Esophagus squamous epithelium (tissue), 5 donors: ENCODE measurements at places on chromosomes 2 and 18.

DNA sequence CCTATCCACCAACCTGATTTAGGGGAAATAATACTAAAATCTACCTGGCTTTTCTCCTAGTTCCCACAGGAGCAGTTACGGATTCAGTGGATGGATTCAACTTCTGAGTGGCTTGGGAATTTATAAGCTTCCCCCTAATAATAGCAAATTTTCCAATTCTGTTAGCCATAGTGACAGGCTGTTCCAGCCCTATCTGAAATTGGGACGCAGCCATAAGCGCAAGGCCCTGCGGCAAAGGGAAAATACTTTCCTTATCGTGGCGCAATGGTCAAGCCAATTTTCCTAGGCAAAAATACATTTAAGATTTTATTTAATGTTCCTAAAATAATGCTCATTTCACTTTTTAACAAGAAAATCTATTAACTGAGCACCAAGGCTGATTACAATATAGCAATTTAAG lies 49.7 kb downstream of the CDH2 start:
- no peak for DNase-seq

GRCh38 chr2:46393865-46394264 lies 85.5 kb upstream of the TMEM247 start:
- DNase-seq, result no peak

DNA sequence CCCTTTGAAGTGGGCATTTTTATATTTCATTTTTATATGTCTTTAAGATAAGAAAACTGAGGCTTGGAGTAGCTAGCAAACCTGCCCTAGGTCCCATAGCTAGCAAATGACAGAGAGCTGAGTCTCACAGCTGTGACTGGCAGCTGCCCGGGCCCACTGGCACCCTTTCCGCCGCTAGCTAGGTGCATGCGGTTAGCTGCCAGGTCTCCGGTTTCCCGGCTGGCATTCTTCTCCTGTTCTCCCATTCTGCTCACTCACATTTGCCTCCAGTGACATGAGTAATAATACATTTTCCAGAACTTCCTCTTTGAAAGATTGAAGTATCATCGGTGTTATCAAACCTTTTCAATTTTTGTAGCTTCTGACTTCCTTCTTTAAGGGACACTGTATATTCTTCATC lies 38.7 kb downstream of the MTCL1 start:
- DNase-seq, result no peak

DNA sequence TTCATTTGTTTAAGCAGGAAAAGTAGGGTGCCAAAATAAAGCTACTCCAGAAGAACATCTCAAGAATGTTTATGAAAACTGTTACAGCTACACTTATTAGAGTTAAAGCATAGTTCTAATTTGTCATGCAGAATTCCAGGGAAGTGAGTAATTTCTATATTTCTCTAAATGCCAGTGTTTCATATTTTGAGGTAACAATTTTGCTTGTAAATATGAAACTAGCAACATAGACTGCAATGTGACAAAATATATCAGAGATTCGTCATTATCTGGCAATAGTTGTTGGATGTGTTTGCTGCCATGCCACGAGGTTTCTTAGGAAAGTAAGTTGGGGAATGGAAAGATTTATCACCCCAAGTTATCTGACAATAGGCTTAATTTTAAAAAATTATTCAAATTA lies 424.1 kb upstream of the ZEB2 start:
- no peak for DNase-seq

DNA sequence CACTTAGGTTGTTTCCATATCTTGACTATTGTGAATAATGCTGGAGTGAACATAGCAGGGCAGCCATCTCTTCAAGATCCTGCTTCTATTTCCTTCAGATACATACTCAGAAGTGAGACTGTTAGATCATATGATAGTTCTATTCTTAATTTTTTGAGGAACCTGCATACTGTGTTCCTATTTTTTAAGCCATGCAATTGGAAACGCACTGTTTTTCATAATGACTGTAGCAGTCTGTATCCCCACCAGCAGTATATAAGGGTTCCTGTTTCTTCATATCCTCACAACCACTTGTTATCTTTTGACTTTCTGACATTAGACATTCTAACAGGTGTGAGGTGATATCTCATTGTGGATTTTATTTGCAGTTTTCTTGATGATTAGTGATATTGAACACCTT lies 15.5 kb downstream of the NEURL3 start:
- DNase-seq, result no peak

DNA sequence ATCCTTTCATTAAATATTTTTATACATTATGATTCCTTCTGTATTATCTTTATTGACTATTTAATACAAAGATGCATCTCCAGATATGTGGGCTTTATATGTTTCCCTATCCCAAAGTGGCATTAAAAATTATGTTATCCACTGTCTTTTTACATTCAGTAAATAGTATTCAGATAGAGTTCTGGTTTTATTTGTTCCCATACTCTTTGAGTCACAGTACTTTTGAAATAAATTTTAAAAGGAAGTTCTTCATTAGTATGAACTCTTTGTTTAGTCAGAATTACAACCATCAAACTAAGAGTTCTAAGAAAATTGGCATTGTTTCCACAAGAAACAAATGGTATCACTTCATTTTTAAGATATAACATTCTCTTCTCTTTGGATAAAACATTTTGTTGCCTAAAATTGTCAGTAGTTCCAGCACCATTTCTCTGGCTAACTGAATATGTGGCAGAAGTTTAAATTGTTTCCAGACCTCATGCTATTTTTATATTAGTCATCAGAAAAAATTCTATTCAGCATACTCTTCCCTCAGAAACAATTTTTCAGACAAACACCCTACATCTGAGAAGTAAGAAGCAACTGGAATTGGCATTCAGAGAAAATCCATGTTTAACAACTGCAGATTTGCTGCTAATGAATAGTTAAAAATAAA lies 88.5 kb upstream of the COL5A2 start:
- no peak for DNase-seq

- no peak for DNase-seq
These were observed at the start of gene SIX2 for GRCh38 chr2:45009303-45009927. Gene SIX2, minus strand, starts transcription at chr2:45009452. Its CDS starts 342 bp downstream, at chr2:45009110.
